ENCODE measurements at places on chromosomes 6 and 20.
A peak's percentile ranks its signal among the peaks of the same experiment; 100 is the strongest.

- peak; percentile 37 for DNase-seq
Observed at GRCh38 chr6:160398674-160399271, 50.6 kb downstream of the SLC22A3 start.

DNA sequence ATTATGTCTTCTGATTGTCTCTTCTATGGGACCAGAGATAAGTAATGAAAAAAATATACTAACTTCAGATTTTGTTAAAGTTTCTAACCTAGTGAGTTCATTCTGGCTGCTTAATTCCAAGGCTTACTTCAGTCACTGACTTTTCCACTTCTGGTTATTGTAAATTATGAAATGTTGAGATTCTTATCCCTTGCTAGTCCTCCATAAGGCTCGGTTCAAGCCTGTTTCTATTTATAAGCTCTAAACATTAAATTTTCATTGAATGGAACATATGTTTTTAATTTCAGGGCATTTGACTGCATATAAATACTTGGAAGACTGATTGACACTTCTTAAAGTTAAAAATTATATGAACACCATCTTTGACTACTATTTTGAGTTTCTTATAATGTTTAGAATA lies 23.6 kb upstream of the NKAIN2 start:
- no peak for DNase-seq

DNA sequence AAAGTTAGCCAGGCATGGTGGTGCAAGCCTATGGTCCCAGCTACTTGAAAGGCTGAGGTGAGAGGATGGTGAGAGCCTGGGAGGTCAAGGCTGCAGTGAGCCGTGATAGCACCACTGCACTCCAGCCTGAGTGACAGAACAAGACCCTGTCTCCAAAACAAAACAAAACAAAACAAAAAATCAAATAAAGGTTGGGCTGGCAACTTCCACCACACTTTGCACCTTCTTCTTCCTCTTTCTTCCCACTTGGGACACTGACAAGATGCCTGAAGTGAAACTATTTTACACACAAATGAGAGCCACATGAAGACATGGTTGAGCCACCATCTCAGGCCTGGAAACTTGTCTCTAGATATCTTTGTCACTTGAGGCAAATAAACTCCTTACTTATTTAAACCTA lies 53.8 kb upstream of the CCDC28A start:
- no peak for DNase-seq

- DNase-seq, result no peak
Observed at GRCh38 chr6:163232015-163232523, 182.4 kb upstream of the QKI start.

DNA sequence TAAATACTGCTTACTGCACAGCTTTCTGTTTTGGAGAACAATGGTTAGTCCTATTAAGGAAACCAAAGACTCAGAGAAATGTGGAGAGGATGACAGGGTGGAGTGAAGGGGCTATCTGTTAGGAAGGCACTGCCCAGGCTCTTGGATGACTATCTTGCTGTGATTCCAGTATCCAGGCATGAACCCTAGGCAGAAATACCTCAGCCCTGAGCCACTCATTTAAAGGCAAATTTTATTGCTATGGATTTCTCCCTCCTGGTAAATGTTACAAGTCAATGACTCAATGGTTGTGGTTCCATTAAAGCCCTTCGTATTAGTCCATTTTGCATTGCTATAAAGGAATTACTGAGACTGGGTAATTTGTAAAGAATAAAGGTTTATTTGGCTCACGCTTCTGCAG lies 25.9 kb downstream of the ADGRF4 start:
- peak; percentile 75 for DNase-seq

- DNase-seq, result peak; percentile 75
Observed at GRCh38 chr20:49276161-49276960, 1.5 kb downstream of the ZNFX1 start.

GRCh38 chr6:45689926-45690615 lies 312.3 kb upstream of the SUPT3H start:
- DNase-seq, result no peak

DNA sequence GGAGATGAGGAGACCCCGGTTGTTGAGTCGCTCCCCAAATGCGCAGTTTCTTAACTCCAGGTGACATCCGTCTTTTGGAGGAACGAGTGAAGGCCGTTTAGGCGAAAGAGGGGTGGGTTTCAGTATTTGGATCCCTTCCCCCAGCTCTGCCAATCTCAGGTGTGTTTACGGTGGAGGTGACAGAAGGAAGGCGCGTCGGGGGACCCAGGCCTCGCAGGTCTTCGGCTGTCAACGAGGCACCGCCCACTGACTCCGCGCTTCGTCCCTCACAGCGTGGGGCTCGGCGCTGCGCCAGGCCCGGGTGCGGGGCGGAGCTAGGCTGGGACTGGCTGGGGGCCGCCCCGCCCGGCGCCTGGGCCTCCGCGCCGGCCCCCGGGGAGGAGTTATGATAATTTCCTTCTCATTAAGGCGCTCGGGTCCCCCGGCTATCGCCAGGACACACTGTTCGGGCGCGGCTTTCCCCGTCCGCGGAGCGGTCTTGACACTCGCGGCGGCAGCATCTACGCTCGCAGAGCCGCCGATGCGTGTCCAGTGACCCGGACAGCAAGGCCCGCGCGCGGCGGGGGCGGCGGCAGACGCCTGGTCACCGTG lies at the start of gene TFAP2C:
Gene TFAP2C, plus strand, starts transcription at position 434 of the 591 bp plus-strand sequence. CDS start 239 bp downstream, outside the sequence.
- peak; percentile 98 for DNase-seq

DNA sequence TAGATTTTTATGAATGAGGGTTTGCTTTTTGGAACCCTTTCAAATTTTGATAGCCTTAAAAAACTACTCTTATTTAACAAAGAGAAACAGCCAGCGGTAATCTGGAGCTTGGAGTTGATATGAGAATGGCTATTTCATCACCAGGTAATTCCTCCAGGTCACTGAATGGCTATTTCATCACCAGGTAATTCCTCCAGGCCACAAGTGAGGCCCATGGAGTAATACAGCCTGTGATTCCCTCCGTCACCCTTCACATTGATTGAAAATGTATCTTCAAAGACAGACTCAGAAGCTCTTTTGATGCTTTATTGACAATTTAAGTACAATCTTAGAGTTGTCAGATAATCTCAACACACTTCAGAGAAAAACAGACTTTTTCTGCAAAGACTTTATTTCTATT lies 73.3 kb upstream of the AGPAT4 start:
- no peak for DNase-seq

DNA sequence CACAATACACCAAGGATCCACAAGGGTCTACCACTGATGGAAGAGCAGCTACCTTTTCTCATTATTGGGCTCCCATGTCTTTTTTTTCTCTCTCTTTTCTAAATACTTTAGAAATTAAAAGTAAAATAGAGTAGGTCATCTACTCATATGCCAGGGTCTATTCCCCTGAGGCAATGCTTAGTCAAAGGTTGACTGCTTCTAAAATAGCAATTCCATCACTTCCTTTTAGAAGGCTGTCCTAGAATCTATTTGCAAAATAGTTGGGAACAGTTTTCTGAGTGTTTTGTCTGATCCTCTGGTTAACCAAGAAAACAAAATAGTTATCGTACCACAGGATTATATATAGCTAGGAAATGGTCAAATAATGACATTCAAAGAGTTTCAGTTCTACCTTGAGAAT lies 174.1 kb downstream of the COL21A1 start:
- no peak for DNase-seq

DNA sequence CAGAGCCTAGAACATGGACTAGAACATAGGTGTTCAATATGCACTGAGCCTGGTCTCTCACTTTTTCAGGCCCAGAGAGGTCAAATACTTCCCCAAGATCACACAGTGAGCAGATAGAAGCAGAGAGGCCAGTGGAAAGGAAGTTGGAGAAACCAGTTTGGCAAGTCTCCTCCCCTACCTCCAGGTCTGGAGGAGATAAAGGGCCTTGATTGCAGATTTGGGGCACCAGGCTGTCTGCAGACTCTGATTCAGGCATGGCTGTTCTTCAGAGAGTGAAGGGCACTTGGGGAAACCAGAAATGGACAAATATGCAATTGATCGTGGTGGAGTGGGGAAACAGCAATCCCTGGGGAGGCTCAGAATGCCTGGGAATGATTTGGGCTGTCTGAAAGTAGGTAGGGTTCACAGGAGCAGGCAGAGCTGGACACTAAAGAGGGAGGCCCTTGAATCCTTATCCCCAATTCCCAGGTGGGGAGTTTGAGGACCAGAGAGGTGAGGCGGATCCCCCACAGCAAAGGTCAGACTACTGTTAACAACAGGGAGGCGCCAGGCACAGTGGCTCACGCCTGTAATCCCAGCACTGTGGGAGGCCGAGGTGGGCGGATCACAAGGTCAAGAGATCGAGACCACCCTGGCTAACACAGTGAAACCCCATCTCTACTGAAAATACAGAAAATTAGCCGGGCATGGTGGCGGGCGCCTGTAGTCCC lies 2.3 kb downstream of the PEDS1 start:
- peak; percentile 85 for DNase-seq

DNA sequence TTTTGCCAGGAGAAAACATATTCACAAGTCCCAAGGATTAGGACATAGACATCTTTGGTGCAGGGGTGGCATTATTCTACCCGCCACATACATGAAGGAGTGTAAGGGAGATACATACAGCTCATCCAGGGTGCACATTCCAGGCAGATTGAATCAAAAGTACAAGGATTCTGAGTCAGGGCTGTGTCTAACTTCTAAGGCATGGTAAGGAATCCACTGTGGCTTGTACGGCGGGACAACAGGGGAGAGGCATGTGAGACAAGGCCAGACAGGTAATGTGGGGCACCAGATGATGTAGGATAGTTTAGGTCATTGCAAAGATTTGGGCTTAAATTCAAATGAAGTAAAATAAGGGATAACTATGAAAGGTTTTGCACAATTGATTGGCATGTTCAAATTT lies 780.9 kb downstream of the C6orf118 start:
- DNase-seq, result no peak

DNA sequence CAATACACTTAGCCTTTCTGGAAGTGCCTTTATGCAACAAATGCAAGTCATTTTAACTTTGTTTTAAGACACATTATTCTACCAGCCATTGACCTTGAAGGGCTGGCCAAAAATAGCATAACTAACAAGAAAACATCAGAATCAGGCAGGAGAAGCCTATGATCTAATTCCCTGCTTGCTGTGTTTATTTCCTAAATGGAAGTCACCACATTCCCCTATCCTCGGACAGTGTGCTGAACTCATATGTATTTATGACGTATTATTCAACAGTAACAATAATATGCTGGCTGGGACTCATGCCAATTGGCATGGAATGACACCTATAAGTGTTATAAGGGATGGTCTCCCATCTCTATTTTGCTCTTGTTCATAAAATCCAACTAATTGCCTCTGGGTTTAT lies 140.7 kb downstream of the MAP3K7 start:
- DNase-seq, result no peak

DNA sequence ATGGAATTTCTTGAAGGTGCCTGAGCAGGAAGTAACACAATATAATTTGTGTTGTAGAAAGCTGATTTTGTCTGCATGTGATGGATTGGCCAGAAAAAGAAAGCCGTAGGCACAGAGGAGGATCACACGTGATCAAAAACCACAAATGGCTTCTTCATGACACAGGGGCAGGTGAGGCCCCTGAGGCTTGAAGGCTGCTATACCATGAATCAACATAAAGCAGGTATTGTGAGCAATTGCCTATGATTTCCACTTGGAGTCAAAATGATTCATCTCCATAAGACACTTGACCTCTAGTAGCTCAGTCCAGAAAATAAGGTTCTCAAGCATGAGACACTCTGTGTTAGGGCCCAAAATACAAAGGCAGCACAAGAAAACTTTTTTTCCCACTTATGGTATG lies 42.4 kb upstream of the EYA4 start:
- DNase-seq, result peak; percentile 82

GRCh38 chr20:39259808-39260207 lies 297.7 kb downstream of the DHX35 start:
- no peak for DNase-seq

DNA sequence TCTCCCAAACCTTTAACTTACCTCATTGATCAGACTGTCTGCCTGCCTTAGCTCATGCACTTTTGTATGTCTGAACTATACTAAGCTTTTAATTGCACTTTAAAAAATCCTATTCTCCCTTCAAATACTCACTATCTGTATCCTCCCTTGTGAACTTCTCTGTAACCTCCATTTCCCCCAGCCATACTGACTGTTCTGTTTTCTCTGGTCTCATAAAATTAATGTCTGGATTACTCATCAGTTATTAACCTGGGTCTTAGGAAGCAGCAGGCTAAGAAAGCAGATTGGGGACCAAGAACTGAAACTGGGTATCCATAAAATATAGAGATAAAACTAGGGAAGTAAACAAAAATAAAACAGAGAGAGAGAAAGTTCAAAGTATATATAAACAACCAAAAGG lies 469.3 kb upstream of the MAN1A1 start:
- peak; percentile 56 for DNase-seq

DNA sequence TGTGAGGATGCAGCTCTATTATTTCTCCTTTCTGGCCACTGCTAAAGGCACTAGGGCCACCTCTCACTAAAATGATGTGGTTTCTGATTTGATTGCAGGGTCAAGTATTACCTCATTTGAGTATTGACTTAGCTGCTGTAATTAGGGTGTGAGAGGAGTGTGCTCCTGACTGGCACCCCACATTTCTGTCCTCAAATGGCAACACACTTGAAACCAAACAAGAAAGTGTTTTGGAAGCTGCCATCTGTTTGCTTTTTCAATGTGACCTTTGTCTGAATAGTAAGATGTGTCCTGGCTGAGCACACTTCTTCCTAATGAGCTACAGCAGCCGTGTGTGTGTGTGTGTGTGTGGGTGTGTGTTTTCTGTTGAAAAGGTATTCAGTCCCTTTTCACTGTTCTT lies 62.8 kb upstream of the SCP2D1 start:
- DNase-seq, result no peak

GRCh38 chr6:4023240-4023639 lies 55.7 kb downstream of the FAM217A start:
- no peak for DNase-seq

DNA sequence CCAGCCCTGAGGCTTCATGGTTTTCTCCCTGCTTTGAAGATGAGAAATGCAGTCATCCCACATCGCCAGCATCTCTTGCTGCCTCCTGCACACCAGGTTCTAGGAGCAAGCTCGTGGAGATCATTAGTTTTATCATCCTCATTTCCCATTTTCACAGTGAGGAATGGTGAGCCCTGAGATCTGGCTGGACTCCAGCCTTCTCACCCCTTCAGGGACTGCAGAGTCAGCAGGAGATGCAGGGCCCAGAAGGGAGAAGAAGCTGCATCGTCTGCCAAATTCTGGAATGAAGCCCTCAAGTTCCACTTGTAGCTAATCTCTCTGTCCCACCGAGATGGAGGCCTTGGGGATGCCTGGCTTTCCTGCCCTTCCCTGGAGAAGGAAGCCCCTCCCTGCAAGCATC lies 216.8 kb downstream of the TAF4 start:
- no peak for DNase-seq
